Activated CD8-positive, alpha-beta memory T cell treated with anti-CD3 and anti-CD28 coated beads, Interleukin-2, amount 10 ng/mL, durations not matched to agents 7 days and 5 days (primary cell): ENCODE measurements at places on chromosomes 7 and 10.

- H3K36me3 ChIP-seq: no peaks in the 10 kb centered on the region
- no peak overlapping the region for H3K27ac ChIP-seq
- no peaks in the 10 kb centered on the region for H3K27me3 ChIP-seq
- no peak overlapping the region for H3K4me3 ChIP-seq
Measured at GRCh38 chr10:100979791-100980272, 7.5 kb downstream of the MRPL43 start.

DNA sequence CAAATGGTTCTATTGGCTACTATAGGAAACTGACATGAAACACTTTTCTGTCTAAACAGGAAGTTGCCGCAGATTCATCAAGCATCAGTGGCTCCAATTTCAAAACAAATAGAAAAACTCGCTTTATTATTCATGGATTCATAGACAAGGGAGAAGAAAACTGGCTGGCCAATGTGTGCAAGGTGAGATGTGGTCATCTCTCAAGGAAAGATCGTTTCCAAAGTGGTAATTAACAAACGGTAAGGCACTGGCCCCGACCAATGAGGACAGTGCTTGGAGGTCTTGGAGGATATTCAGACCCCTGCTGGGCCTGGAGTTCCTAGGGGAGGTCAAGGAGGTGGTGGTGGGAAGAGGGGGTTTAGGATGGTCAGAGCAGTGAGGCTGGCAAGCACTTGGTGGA lies 2.6 kb downstream of the PNLIP start:
- no peaks in the 10 kb centered on the region for H3K36me3 ChIP-seq
- no peak overlapping the region for H3K4me3 ChIP-seq
- H3K27me3 ChIP-seq: no peaks in the 10 kb centered on the region
- H3K27ac ChIP-seq: no peak overlapping the region

- H3K4me3 ChIP-seq: no peak overlapping the region
- H3K27ac ChIP-seq: no peak overlapping the region
- no peaks in the 10 kb centered on the region for H3K4me1 ChIP-seq
- H3K27me3 ChIP-seq: peaks cover 4% of the 10 kb centered on the region
Measured at GRCh38 chr7:8418629-8419245, 14.7 kb upstream of the NXPH1 start.

- H3K36me3 ChIP-seq: peaks cover 38% of the 10 kb centered on the region
- no peak overlapping the region for H3K4me3 ChIP-seq
- no peaks in the 10 kb centered on the region for H3K27me3 ChIP-seq
- peak overlapping the region; percentile 31 for H3K27ac ChIP-seq
- peaks cover 68% of the 10 kb centered on the region for H3K4me1 ChIP-seq
Measured at GRCh38 chr10:6092731-6093130, 3.9 kb downstream of the RBM17 start.

DNA sequence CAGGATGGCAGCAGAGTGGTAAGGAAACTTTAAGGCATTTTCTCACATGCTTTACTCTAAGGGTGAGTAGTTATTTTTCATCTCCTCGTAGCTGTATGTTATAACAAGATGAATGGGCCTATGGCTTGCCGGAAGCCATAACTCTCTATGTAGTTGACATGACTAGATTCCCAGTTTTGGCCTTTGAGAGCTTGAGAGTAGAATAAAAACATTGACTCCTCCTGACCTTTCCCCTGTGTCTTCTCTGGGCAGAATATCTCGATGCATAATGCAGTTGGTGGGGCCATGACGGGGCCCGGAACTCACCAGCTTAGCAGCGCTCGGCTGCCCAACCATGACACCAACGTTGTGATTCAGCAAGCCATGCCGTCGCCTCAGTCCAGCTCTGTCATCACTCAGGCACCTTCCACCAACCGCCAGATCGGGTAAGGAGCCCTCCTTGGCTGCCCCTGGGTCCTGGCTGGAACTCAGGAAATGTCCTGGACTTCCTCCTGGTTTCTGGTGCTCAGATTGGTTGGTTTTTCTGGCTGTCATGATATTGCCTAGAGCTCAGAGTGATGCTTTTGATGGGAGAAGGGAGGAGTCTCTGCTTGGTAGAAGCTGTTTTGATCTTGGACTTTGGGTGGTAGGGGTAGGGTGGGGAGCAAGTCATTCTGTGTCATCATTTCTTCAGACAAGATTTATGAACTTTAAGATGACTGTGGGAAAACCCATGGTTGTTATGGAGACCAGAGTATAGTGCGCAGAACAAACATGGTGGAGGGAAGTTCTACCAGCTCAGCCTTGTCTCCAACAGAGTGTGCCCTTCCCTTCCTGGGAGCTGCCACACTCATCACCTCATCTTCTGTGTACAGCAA lies 158.0 kb downstream of the CREB5 start:
- DNase-seq: no peak
- no peak overlapping the region for H3K4me3 ChIP-seq
- no peaks in the 10 kb centered on the region for H3K36me3 ChIP-seq
- H3K27ac ChIP-seq: no peak overlapping the region
